ENCODE measurements at places on chromosomes 16 and 17.

DNA sequence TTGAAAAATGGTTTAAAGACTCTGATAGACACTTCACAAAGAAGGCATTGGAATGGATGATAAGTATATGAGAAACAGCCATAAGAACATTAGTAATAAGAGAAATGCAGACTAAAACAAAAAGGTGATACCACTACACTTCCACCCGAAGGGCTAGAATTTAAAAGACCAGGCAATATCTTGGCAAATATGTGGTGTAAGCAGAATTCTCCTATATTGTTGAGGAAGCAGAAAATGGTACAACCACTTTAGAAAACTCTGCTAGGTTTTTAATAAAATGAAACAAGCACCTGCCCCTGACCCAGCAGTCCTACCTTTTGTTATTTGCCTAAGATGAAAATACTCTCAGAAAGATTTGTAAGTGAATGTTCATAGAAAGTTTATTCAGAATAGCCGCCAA is 43.7 kb downstream of the MAP2K4 start:
- DNase-seq: no peak

DNA sequence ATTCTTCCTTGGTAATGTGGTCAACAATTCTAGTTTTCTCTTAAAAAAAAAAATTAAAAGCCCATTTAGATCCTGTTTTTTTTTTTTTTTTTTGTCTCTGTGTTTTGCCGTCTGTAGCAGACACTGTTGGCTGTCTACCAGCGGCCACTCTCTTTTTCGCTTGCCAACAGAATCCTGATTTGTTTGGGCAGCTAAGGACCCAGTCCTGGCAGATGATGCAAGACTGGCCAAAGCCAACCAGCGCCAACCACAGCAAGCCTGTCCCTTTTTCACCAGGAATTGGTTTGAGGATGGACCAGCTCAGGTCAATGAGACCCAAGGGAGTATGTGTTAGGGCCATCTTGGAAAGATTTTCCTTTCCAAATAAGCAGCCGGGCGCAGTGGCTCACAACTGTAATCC is 28.2 kb downstream of the ST3GAL2 start:
- DNase-seq: no peak

GRCh38 chr17:80919331-80920311 is 72.0 kb upstream of the CHMP6 start:
- no peak for DNase-seq

- no peak for DNase-seq
Observed at GRCh38 chr16:57617604-57618111, 10.8 kb upstream of the ADGRG1 start.

DNA sequence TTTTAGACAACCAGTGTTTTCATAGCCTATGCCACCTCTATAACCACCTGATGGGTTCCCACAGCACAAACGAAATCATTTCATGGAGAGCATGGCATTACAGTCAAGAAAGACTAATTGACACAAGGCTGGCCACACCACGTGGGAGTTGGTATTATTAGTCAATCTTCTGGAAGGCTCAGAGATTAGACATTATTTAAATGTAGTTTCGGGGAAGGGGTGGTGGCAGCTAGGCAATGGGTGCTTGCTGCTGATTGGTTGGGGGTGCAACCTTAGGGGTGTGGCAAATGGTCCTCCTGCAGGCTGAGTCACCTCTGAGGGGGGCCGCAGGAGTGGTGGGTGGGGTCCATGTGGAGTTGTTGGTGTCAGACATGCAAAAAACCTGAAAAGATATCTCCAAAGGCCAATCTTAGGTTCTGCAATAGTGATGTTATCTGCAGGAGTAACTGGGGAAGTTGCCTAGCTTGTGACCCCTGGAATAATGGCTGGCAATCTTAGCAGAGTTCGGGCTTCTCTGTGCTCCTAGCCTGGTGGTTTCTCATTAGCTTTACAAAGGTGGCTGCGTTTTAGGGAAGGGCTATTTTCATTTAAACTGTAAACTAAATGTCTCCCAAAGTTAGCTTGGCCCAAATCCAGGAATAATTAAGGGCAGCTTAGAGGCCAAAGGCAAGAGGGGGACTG is 4.6 kb downstream of the TEN1 start:
- DNase-seq: no peak

- no peak for DNase-seq
Observed at GRCh38 chr17:57379237-57379894, 123.0 kb downstream of the MSI2 start.

DNA sequence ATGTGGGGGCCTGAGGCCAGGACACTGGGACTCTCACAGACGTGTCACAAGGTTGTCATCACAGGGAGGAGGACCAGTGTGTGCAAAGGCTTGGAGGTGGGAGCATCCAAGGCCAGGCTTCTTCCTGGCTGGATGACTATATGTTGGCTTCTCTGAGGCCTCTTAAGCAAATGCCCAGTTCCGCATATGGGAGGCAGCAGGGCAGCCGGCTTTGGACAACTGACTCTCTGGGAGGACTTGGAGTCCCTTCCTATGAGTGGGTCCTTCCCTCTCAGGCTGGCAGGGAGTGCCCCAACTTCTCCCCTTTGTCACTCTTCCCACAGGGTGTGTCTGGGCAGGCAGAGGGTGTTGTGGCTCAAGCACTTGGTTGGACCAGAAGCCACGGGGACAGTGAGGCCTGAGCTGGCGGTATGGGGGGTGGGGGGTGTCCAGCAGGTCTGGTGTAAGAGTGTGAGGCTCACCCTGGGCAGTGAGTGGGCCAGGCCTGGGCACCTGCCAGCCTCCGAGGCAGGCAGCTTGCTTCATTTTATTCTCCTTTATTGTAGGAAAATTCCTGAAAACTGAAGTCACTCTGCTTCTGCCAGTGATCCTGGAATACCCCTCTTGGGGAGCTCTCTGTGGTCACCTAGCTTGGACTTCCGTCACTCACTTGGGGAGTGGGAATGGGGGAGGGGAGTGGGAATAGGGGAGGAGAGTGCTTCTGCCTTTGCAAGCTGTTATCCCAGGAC is 14.9 kb downstream of the ADGRG1 start:
- DNase-seq: no peak

Measured in activated CD4-positive, alpha-beta memory T cell treated with anti-CD3 and anti-CD28 coated beads, Interleukin-2, amount 10 ng/mL, durations not matched to agents 7 days and 5 days (primary cell).